ENCODE measurements at places on chromosomes 5 and 9.

DNA sequence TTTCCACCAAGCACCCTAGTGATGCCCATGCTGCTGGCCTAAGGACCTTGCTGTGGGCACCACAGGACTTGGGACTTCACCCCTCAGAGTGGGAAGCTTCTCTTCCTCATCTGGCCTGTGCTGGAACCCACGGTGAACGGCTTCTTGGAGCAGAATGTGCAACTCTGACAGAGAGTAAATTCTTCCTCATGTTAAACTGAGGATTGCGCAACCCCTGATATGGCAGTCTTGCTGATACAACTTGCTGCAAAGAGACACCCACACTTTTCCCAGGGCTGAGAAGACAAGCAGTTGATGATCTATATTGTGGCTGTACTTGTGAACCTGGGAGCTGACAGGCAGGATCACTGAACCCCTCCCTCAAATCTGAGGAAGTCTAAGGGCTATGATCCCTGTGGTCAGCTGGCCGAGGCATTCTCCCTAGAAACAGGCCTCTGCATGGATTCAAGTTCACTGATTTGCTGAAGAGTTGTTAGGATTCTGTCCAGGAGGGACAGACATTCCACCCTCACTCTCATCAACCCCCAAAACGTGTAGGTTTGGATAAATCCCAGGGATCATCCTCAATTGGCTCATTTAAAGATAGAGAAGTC, 307.2 kb downstream of the MTRR start:
- peak; percentile 17 for DNase-seq

DNA sequence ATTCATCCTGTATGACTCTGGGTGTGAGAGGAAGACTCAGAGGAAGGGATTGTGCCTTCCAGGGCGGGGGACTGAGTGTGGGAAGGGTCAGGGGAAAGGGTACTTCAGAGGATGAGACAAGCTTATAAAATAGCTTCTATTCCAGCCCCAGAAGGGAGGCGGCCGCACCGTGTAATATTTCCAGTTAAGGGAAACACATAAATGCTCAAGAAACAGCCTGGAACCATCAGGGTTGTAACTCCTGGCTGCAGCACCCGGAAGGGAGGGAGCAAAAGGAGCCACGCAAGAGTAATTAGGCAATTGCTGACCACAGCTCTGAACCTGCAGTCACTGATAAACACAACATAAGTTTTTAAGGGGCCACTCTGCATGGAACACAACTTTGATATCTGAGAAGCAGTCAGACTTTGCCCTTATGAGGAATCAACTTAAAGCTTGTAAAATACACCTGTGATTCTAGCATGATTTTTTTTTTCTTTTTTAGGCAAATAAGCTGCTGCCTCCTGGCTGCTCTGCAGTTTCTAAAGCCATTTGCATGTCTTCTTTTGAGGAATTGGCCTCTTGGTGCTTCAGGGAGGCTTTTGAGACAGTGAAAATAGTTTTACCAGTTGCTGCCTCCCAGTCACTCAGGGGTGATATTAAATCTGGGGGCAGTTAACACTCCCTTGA, 382.7 kb downstream of the ENC1 start:
- DNase-seq = peak; percentile 70

GRCh38 chr9:1658661-1659362, 356.3 kb upstream of the SMARCA2 start:
- no peak for DNase-seq

DNA sequence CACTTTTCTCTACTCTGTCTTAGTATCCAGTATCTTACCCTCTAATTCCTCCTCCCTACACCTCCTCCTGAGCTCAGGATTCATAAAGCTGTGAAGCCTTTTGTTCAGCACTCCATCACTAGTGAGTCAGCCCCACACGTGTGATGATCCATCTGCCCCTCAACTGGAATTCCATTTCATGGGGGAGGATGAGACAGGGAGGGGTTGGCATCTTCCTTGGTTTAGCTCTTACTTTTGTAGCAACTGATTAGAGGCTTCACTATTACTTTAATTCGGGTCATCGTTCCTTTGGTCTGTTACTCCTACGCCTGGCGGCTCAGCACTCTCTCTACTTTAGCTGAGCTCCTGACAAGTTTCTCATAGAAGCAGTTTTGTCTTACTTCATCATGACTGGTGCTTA, 11.8 kb downstream of the BTNL8 start:
- no peak for DNase-seq

DNA sequence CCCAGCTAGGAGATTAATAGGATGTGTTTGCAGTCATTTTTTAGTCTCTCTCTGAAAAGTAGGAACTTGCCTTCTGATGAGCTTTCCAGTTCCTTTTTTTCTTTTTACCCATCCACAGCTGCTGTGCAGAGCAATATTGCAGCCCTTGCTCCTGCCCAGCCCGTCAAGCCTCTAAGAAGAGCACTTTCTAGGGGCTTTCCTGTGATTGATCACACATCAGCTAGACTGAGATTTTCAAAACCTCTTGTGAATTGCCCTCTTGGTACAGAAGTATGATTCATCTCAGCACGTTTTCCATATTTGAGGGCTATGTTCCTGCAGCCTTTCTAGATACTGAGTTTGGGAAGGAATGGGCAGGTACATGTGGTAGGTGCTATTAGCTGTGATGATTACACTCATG, 93.9 kb downstream of the GALNT10 start:
- DNase-seq = no peak

DNA sequence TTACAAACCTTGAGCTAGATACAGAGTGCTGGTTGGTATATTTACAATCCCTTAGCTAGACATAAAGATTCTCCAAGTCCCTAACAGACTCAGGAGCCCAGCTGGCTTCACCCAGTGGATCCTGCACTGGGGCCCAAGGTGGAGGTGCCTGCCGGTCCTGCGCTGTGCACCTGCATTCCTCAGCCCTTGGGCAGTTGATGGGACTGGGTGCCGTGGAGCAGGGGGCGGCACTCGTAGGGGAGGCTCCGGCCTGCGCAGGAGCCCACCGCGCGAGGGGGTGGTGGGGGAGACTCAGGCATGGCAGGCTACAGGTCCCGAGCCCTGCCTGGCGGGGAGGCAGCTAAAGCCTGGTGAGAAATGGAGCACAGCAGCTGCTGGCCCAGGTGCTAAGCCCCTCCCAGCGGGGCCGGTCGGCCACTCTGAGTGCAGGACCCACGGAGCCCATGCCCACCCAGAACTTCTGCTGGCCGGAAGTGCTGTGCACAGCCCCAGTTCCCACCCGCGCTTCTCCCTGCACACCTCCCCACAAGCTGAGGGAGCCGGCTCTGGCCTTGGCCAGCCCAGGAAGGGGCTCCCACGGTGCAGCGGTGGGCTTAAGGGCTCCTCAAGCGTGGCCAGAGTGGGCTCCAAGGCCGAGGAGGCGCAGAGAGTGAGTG, 1464.7 kb downstream of the EFNA5 start:
- no peak for DNase-seq

- DNase-seq = no peak
Measured at GRCh38 chr5:109224276-109224882, 185.4 kb downstream of the PJA2 start.

DNA sequence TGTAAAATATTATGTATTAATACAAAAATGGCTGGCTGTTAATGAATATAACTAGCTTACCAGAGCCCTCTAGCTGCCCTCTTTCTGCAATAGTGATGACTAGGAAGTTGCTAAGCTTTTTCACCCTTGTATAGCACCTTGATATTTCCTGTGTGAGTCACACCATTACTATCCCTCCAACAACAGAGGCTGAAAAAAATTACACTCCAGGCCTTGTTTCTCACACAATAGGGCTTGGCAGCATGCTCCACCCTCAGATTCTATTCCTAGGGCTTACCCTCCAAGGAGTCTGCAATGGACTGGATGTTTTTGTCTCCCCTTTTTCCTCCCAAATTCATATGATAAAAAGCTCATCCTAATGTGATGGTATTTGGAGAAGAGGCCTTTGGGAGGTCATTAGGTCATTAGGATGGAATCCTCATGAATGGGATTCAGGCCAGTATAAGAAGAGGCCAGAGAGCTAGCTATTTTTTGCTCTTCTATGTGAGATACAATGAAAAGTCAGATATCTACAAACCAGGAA, 184.6 kb upstream of the MAP1B start:
- peak; percentile 93 for DNase-seq

DNA sequence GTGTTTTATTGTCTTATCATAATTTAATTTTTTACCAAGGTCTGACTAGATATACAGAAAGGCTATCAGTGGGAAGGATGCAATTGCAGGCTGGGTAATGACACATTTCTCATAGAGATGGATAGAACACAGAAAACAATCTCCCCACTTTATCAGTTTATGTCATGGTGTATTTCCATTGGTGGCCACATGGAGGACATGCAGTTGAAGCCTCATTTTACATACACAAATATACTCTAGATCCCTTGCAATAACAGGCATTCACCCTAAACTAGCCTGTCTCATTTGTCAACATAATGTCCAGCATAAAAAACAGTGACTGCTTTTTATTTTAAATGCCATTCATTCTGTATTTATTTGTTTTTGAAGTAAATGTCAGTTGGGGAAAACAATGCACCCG, 526.3 kb downstream of the GABRG2 start:
- no peak for DNase-seq

DNA sequence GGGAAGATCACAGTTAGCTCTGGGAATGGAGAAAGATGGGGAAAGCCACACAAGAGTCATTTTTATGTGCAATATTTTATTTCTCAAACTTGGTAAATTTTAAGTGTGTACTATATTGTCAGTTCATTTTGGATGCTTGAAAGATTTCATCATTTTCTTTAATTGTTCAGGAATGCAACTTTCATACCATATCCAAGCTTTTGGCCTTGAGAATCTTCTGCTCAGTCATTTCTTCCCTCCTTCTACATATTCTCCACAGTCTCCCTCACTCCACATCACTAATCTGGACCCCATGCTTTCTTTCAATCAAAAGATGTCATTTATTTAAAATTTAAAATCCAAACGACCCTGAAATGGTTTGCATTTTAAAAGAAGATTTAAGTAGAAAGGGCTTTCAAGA, 135.4 kb downstream of the FAM114A2 start:
- DNase-seq = peak; percentile 10

DNA sequence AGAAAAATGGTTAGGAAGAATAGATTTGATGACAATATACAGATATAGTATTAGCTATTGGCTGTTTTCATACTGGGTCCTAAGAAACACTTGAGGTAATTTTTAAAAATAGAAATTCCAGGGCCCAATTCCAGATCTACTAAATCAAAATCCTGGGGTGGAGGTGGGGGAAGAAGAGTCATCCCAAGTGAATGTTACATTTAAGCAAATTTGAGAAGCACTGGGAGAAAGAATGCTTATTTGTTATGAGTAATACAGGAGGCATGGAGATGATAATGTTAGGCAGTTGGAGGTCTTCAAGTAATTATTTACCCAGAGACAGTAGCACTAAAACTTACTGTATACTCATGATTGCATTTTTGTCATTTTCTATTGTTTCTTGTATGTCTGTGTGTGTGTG, 93.0 kb upstream of the DAB2 start:
- peak; percentile 91 for DNase-seq

- peak; percentile 79 for DNase-seq
Measured at GRCh38 chr9:116661037-116661954, 25.8 kb upstream of the TRIM32 start.

DNA sequence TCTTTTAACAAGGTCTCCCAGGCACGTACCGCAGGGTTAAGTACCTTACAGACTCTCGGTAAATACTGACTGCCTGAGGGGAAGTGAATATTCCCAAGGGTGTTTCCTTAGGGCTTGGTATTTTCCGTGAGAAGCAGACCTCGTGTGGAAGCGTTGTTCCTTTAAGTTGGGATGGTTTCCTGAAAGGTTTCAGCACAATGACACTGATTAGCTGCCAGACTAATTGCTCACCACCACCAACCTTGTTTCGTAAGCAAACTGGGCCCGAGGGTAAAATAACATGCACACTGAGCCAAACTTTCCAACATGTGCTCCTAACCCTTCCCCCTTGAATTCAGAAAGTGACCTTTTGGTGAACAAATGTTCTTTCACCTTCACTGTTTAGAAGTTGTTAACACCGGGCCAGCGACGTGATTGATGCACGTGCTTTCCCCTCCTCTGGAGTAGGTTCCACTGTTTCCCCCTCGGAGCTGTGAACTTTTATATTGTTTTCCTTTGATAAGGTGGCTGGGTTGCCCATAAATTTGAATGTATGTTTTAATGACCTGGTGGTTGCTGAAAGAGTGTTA, 128.1 kb upstream of the RPS23 start:
- DNase-seq = peak; percentile 82

GRCh38 chr5:176697934-176698538, 50.8 kb downstream of the TSPAN17 start:
- no peak for DNase-seq

DNA sequence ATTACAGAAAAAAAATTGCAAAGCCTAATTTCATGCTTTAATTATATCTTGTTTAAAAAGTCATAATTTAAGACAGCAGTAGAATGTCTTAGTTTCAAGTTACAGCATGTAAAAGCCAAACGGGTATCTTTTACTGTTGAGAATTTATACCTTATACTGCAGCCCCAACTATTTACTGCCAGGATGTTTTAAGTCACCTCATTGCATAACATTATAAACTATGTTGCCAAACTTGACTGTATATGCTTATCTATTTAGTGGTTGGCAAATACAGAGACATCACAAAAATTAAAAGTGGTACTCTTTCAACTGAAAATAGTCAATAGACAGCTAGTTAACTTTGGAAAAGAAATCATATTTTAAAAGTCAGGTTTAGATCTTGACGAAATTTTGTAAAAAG, 119.5 kb downstream of the EDIL3 start:
- DNase-seq = no peak

DNA sequence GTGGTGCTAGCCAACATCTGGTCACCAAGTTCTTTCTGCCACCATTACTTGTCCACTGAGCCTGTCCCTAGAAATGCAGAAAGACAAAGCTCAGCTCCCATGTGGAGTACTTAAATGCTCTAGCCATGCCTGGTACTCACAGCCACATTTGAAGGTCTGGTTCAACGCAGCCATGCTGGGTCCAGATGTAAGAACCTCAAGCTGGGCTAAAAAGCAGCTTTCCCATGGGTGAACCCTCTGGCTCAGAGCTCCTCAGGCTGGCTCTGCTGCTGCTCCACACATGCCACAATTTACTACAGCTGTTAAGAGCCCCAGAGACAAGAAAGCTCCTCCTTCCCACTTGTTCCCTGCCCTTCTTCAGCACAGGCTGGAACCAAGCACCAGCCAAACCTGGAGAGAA, 97.1 kb upstream of the LRRTM2 start:
- no peak for DNase-seq

GRCh38 chr9:16207161-16207560, 654.3 kb downstream of the CCDC171 start:
- DNase-seq = peak; percentile 71

GRCh38 chr5:6525910-6526309, 77.3 kb downstream of the UBE2QL1 start:
- DNase-seq = no peak

- DNase-seq = peak; percentile 6
Measured at GRCh38 chr5:124871303-124871702, 124.9 kb upstream of the ZNF608 start.

- DNase-seq = peak; percentile 82
Measured at GRCh38 chr5:59842999-59843398, 50.5 kb downstream of the PDE4D start.

GRCh38 chr5:52010454-52010853, 627.2 kb downstream of the ISL1 start:
- no peak for DNase-seq

- no peak for DNase-seq
Measured at GRCh38 chr9:27388150-27388549, 91.2 kb upstream of the EQTN start.

GRCh38 chr5:72558383-72558782, 51.2 kb upstream of the ZNF366 start:
- no peak for DNase-seq

GRCh38 chr9:137269231-137269772, 8.2 kb upstream of the TOR4A start:
- peak; percentile 65 for DNase-seq

- DNase-seq = peak; percentile 26
Measured at GRCh38 chr9:6219040-6219439, 3.4 kb downstream of the IL33 start.
